Karpas-422 (cell line): ENCODE measurements at places on chromosomes 16 and 17.

- peak; percentile 41 for DNase-seq
Measured at GRCh38 chr16:30376461-30376902, 1.9 kb downstream of the MYL11 start.

GRCh38 chr16:50066482-50067289, 916 bp downstream of the HEATR3 start:
- DNase-seq, result peak; percentile 45

- DNase-seq, result no peak
Measured at GRCh38 chr17:68349157-68349556, 57.9 kb downstream of the ARSG start.

- no peak for DNase-seq
Measured at GRCh38 chr17:63429766-63430165, 16.3 kb downstream of the CYB561 start.

- peak; percentile 81 for DNase-seq
Measured at GRCh38 chr17:36705874-36706731, 104.7 kb downstream of the MRM1 start.

DNA sequence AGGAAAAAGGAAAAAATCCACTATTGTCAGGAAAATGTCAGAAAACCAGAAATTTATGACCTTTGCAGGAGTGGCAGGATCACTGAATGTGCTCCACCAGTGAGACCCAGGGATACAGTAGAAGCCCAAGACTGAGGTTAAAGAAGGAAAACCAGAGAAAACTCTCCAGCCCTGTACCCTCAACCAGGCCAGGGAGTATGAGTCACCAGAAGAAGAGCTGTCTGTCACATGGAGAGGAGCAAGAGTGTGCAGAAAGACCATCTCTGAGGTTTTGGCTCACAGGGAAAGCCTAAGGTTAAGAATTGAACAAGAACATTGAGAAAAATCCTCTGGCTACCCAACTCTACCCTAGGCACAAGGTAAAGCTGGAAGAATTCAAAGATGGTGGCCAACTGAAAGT, 47.6 kb upstream of the MON1B start:
- DNase-seq, result no peak

DNA sequence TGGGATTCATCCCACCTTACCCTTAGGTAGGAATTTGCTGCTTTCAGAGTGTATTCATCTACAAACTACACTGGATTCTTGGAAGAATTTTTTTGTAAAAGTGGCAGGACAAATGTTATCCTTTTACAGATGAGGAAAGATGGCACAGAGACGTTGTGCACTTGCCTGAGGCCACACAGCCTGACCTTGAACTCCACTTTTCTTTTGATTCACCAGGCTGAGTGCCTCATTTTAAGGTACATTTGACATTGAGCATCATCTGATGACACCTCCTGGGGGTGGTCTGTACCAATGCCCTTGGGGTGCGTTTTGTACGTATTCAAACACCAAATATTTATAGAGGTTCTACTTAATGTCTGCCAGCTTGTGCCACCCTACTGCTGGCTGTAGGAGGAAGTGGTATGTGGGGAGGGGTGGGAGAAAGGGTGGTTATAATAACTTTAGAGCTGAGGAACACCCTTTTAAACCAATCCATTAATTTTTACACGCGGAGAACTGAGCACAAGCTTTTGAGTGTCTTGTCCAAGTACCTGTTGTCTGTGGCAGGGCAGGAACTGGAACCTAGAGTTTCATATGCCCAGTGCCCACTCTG, 29.1 kb downstream of the HS3ST3B1 start:
- DNase-seq, result no peak

DNA sequence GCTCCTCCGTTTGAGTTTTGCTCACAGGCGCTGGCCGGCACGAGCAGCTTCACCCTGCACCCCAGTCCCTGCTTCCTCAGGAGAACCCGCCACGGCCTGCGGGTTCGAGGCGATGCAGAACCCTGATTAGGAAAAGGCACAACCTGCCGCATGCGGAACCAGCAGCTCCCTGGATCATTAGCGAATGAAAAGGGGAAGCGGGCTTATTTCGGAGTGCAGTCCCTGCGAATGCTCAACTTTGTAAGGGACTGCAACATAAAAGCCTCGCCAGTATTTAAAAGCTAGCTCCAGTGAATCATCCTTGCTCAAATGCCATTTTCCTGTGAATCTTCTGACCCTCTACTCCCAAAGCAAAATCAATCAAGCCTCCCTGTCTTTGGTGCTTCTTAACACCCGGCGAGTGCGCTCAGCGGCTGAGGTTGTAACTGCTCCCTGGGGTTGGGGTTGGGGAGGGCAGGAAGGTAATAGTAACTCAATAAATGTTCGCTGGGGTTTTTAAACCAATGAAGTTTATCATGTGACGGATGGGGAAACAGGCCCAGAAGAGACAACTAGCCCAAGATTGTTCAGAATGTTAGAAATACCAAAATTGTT, 678 bp upstream of the AKAP10 start:
- peak; percentile 80 for DNase-seq

DNA sequence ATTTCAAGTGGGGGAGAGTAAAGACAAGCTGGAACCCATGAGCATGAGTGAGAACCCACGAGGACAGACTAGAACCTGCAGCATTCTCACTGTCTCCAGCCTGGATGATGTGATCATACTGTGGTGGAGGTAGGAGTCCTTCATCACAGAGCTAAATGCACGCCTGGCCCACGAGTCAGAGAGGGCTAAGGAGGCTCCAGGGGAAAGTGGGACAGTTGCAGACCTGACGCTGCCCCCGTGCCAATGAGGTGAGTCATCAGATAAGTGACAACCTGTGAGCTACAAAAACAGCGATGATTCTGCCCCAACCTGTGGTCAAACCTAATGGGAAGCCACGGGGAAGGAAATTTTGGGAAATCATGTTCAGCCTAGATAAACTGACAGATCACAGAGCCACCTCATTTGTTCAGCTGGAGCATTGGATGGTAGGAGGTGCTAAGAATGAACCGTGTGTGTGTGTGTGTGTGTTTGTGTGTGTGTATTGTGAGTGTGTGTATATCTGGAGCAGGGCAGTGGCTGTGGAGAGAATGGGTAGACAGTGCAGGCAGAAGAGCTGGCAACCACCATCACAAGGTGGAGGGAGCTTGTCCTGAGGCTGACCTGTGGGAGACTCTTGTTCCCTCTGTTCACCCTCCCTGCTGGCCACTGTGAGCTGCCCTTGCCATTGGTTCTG, 131.8 kb downstream of the UTP18 start:
- DNase-seq, result no peak

DNA sequence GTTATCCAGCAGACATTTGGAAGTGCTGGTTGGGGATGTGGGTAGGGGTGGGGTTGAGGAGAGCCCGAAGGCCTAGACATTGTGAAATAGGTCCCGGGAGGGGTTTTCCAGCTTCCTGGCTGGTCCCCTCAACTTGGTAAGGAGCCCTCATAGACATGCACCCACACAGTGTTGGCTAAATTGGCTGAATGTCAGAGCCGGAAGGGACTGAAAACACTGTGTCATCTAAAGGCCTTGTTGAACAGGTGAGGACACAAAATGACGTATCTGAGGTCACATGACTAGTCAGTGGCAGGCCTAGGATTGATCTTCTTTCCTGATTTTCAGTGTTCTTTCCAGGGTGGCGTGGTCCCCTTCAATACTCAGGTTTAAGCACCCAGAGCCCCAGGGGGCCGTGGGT, 27.6 kb downstream of the ITGB3 start:
- no peak for DNase-seq

GRCh38 chr17:74280093-74280513, 6.1 kb downstream of the DNAI2 start:
- no peak for DNase-seq

DNA sequence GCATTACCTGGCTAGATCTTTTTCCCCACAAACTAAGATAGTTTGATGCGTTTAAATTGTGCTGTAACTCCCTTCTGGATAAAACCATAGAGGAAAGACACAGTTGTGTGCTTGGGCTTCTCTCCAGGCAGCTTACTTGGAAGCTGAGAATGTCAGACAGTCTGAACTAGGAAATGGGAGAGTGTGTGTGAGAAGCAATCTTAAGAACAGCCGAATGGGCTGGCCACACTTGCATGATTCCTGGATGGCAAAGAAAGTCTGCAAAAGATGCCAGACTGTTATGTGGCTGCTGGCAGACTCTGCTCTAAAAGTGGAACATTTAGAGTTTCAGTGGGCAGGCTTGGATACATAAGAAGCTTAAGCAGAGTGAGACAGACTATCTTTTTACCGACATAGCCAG, 384.3 kb upstream of the PSMD7 start:
- no peak for DNase-seq

DNA sequence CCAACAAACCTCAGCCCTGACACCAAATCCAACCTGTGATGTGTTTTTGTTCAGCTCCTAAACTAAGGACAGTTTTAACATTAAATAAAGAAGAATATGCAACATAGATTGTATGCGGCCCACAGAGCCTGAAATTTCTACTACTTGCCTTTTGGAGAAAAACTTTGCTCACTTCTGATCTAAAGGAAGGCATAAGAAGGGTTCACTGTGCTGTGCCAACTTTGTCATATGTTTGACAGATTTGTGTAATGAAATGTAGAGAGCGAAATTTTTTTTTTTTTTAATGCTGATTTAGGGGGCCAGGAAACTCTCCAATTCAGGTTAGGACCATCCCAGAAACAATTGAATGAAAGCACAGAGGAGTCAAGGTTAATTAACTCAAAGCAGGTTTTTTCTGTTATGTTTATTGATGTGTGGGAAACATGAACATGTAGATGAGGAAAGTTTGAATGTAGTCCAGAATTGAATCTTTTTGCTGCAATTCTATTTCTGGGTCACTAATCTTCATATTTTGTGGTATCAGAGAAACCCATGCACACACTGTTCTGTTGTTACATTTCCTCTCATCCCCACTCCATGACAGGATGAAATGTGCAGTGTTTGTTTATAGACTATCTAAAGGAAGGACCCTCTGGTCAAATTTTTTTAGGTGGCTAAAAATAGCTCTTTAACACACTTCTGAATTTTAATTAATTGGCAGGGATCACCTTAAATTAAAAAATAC, 71.5 kb downstream of the TAOK1 start:
- no peak for DNase-seq

- DNase-seq, result no peak
Measured at GRCh38 chr16:1744338-1744840, 27.0 kb downstream of the NME3 start.

GRCh38 chr17:74201250-74201649, 2.2 kb upstream of the RPL38 start:
- DNase-seq, result no peak

- no peak for DNase-seq
Measured at GRCh38 chr17:49038138-49038537, 41.0 kb downstream of the IGF2BP1 start.

GRCh38 chr16:11670171-11671131, 2.2 kb downstream of the SNN start:
- no peak for DNase-seq

DNA sequence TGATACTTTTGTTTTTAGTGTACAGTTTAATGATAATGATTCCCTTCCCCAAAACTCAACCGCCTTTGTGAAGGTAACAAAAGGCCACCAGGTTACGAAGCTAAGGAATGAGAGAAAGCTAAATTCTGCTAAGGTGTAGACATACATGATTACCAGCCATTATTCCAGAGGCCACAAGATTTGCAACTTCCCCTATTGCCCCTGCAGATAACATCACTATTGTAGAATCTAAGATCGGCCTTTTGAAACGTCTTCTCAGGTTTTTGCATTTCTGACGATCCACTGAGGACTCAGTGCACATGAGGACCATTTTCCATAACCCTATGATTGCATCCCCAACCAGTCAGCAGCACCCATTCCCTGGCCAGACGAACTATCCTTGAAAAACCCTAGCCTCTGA, 33.9 kb upstream of the SNN start:
- DNase-seq, result no peak

DNA sequence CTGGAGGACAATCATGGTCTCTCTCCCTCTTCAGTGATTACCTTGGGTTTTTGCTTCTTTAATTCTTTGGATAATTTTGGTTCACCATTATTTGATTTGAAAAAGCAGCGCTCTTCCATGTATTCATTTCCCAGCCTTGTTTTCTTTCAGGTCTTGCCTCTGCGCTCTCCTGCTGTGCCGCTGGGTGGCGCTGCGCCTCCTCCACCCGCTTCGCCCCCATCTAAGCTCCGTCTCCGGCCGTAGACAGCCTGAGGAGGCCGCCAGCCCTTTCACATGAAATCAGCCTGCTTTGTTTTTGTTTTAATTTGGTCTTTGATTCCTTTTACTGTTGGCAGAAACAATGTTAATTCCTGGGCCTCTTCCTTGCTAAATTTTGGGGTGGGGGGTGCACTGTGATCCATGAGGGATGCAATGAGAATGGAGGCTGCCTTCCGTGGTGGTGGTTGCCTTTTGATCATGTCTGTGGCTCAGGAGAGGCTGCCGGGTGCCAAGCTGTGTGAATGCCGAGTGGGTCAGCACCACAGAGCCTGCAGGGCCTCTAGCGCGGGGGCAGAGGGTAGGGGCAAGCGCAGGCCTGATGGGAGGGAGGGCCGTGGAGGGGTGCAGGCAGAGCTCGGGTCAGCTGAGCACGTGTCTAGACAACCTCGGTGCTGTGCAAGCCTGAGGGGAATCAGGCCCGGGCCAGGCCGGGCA, 64.1 kb downstream of the PLD6 start:
- peak; percentile 84 for DNase-seq

GRCh38 chr16:77660311-77660710, 62.0 kb upstream of the NUDT7 start:
- DNase-seq, result peak; percentile 74

GRCh38 chr16:68627951-68628425, 17.1 kb upstream of the CDH3 start:
- DNase-seq, result no peak

GRCh38 chr16:30051518-30051917, 14.0 kb upstream of the ALDOA start:
- DNase-seq, result no peak

DNA sequence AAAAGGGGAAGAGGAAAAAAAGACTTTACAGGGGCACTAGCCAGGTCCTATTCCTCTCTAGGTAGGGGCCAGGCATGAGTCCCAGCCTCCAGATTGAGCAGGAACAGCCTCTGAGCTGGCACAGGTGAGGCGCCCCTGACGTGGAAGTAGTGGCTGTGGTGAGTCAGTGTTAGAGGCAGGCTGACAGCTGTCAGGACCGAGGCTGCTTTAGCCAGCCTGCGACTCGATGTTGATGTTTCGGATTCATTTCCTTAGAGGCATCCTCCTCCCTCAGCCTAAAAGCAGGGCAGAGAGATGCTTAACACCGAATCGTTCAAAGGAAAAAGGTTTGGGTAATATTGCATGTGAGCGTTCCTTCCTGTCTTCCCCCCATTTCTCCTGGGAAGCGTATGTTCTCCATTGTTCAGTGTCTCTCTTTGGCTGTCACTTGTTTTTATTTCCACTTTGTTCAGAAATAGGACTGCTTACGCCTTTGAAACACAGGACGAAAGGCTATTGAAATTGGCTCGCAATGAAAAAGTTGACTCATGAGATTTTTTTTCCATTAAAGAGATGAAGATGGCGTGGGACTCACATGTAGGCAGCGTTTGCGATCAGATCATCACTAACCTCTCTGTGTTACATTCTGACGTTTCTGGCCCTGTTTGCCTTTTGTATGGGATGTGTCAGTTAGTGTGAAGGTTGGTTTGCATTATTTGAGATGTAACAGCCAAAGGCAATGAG, 1.3 kb downstream of the KIAA0513 start:
- peak; percentile 52 for DNase-seq
